ENCODE measurements at places on chromosomes 4 and X. TPM values are rescaled to one million over a fixed set of nuclear protein-coding genes. Genes with fewer than 3 reads are reported as not detected.
A peak's percentile ranks its signal among the peaks of the same experiment; 100 is the strongest.

- DNase-seq = no peak
These were observed 1184.4 kb upstream of the PABPC4L start for GRCh38 chr4:135385830-135386581.

GRCh38 chrX:28321286-28321685, 266.0 kb upstream of the IL1RAPL1 start:
- no peak for DNase-seq

GRCh38 chr4:150123087-150123486, 44.8 kb downstream of the DCLK2 start:
- DNase-seq = no peak

GRCh38 chr4:75831856-75832405, 70.3 kb downstream of the PPEF2 start:
- DNase-seq = no peak

- DNase-seq = no peak
These were observed 269.3 kb downstream of the GPM6A start for GRCh38 chr4:175542786-175543185.

GRCh38 chr4:162101337-162101736, 62.5 kb downstream of the FSTL5 start:
- DNase-seq = no peak

- DNase-seq = no peak
These were observed 1.1 kb downstream of the XIAP start for GRCh38 chrX:123860983-123861382.

GRCh38 chr4:5098176-5098575, 46.9 kb downstream of the STK32B start:
- no peak for DNase-seq

GRCh38 chr4:53676402-53676871, 85.2 kb upstream of the LNX1 start:
- no peak for DNase-seq

- no peak for DNase-seq
These were observed 42.0 kb downstream of the ELOVL6 start for GRCh38 chr4:110156442-110156841.

DNA sequence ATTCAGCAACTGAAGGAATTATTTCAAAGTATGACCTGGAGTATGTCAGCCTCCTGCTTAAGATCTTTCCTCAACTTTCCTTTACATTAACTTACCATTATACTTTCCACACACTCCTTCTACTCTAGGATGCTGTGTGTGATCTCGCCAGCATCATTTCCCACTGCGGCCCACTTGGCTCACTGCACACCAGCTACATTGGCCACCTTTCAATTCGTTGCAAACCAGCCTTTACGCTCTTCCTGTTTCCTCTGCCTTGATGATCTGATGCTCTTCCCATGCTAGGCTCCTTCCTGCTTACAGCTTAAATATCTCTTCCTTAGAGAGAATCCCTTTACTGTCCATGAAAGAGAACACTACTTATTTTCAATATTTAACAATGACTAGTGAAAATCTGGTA, 95.1 kb downstream of the GPM6A start:
- no peak for DNase-seq

- DNase-seq = no peak
These were observed 19.3 kb downstream of the GPR143 start for GRCh38 chrX:9746148-9746888.

DNA sequence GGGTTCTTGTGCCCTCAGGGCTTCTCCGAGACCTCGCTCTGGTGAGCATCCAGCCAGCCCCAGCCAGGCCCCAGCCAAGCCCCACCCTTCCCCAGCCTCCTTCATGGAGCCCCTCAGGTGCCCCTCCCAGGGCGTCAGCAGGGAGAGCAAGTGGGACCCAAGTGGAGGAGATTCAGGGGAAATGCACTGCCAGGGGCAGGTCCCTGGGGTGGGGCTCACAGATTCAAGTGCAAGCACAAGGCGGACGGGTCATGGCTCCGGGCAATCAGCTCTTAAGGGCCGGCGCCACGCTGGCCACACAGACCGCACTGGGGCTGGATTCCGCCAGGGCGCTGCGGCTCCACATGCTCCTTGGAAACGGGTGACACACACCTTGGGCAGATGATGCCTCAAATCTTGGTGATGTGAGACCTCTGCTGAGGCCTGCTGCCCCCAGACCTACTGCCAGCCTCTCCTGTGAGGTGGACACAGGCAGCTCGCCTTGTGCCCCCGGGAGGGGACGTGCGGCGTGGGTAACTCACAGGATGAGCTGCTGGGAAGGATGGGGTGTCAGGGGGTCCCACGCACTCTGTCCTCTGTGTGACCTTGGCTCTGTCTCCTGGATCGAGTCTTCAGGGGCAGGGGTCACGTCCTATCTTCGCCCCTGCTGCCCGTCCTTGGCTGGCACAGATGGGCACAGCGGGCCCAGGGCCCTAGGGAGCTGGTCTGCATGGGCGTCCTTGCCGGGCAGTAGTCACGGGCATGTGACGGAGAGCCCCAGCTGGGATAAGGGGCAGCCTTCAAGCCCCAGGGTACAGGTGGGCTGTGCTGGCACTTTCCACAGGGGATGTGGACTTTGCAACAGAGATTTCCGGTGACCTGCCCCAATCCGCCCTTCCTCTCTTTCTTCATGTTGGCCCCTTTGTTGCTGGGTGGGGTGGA, 17.1 kb downstream of the NAT8L start:
- peak; percentile 76 for DNase-seq

- DNase-seq = no peak
These were observed 19.4 kb upstream of the SMIM31 start for GRCh38 chr4:164734484-164734883.

DNA sequence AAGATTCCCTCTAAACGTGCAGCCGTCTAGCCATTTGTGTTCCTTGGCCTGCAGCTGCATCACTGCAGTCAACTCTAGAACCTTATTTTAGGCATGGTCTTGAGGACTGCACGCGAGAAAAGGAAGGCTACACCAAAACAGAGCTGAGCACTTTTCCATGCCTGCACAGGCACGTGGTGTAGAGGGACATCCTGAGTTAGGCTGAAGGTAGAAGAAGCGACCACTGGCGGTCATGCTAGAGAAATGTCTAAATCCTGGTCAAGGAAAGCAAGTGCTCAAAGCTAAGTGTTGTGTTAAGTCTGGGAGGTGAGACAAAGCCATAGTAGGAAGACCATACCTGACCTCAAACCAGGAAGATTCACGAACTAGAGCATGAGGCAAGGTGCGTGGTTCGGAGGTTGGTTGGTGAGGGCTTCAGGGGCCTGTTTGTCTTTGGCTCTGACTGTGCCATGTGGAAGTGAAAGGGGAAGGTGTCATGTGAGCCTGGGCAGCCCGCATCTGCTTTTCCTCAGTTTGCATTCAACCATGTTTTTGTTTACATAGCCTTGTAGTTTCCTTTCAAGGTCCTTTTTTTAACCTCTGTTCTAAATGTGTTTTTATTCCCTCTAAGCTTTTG, 203.8 kb downstream of the AASDH start:
- DNase-seq = no peak

DNA sequence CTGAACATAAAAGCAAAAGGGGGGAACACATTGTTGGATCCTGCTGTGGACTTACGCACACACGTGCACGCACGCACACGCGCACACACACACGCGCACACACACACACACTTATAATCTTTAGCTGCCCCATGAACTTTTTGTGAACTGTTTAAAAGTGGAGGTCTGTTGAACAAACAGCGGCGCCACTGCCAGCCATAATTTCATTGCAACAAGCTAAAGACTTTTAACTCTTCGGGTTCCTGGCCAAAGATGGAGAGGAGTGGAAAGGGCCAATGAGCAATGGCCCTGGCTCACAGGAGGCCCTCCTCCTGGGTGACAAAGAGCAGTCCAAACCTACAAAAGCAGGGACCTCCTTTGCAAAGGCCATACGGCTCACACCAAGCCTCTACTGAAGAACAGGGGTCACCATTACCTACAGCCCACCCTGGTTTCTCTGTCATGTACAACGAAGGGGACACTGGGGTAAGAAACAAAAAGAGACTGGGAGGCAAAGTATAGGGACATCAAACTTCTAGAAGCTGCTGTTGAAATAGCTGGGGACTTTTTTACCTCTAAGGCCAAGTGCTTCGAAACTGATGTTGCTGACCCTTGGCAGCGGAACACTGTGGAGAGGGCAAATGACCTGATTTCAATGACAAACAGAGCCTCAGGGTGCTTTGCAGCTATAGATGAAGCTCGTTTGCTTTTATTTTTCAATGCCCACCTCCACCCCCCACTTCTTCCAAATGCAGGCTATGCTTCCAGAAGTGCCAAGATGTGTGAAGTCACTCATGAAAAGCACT, 16.7 kb downstream of the BCOR start:
- no peak for DNase-seq

- no peak for DNase-seq
These were observed 130.6 kb downstream of the SLC7A11 start for GRCh38 chr4:138111462-138112000.

DNA sequence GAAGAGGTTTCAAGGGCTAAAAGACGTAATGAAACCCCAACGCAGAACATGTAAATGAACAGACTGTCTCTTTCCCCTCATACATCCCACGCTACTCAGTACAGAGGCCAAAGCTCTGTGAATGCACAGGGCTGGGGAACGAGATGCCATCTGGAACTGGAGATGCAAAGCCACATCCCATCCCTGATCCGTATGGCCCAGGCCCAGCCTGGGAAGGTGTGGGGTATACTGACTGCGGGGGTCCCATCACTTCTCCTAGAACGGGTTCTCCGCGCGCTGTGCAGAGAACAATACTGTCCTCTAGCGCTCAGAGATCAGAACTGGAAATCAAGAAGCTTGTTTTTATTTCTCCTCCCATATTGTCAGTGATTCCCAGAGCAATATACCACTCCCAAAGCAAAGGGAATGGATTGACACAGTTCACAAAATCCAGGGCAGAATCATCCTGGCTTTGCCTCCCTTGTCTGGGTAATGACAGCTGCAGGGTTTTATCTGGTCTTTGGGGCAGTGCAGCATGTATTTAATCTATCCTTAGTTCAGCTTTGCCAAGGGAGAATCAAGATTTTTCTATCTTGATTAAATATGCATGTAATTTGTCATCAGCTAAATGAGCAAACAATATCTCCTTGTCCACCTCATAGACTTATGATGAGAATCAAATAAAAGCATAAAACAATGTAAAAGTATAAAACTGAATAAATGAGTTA, 47.3 kb upstream of the TLR3 start:
- no peak for DNase-seq

DNA sequence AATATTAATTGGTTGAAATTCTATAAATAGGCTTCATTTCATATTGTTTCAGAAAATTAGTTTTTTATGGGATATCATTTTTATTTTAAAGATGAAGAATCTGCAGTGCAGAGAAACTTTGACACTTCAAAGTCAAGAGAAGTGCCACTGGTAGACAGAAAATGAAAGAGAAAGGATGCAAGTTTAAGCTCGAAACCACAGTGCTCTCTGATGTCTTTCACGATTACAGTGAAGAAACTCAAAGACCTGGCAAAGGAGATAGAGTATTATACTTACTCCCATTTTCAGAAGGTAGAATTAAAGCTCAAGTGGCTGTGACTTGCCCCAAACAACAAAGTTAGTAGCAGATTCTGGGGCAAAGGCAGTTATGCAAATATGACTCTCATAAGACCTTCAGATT, 745.4 kb downstream of the TECRL start:
- no peak for DNase-seq

DNA sequence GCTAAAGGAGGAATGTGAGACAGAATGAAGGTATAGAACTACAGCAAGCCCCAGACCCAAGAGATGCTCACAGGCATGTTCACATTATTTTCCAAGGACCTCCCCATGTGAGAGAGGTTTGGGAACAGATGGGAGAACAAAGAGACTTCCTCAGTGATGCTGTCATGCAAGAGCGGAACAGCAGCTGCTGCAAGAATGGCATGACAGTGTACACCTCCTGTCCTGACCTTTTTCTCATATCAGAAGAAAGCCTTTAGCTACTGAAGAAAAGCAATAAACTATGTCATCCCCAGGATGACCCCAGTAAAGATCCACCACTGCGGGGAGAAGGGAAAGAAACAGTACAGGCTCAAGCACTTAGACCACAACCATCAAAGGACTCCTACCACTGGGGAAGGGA, 7.2 kb downstream of the PRDM5 start:
- no peak for DNase-seq

DNA sequence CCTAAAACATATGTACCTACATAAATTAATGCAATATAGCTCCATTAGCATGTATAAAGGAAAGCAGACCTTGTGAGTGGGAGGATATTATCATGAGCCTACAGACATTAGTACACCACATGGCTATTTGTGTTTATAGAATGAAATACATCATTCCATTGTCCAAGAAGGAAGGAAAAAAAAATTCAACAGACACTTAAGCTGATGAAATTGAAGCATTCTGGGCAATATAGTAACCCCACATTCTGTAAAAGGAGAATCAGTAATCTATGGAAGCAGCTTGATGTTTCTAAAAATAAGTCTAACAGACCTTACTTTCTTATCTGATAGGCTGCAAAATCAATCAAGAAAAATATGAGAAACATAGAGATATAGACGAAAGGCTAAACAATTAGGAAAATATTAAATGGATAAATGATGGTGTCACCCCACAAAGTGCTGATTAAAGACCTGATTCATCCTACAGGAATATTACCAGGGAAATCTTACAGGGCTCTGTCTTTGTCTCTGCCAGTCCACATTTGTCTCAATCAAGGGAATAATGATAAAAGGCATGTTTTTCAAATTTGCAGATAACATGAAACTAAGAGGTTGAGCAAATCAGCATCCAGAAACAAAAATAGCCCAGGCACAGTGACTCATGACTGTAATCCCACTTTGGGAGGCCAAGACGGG, 76.8 kb downstream of the COMMD8 start:
- DNase-seq = no peak

DNA sequence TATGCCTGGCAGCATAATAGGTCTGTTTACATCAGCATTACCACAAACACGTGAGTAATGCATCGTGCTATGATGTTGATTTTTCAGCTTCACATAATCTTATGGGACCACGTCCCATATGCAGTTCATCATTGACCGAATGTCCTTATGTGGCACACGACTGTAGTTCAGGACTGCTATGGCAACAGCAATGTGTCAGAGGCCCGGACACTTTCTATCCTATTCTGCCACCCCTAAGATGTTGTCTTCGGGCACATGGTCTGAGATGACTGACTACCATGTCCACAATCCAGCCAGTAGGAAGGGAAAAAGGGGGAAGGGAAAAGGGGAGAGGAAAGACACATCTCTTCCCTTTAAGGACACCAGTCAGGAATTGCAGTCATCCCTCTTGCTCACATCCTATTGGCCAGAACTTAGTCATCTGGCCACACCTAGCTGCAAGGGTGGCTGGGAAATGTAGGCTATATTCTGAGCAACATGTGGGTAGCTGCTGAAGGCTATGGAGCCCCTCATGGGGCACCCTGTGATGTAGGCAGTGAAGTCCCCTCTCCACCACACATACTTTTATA, 196.0 kb upstream of the RBPJ start:
- no peak for DNase-seq

Gene FGFBP1
- not detected for total RNA-seq

Gene REELD1
- total RNA-seq = 0.22 TPM

Gene COX7B
- total RNA-seq = 1,124 TPM

Gene CACNA1F
- total RNA-seq = 0.08 TPM

Gene MAGEA11
- total RNA-seq = not detected

Gene TMPRSS11F
- total RNA-seq = not detected

Gene RHOXF2
- total RNA-seq = not detected

Gene CWH43
- total RNA-seq = not detected

Gene CENPVL2
- not detected for total RNA-seq

Gene AKAP4
- total RNA-seq = not detected

Gene ARMCX6
- 45.4 TPM for total RNA-seq

Gene TIMM17B
- total RNA-seq = 49.8 TPM

Gene FGG
- total RNA-seq = not detected

Gene WDR17
- 0.83 TPM for total RNA-seq

Gene COL25A1
- total RNA-seq = 1.00 TPM

Gene GAGE2A
- not detected for total RNA-seq

Gene ADAMTS3
- 0.75 TPM for total RNA-seq

Gene GIMD1
- total RNA-seq = not detected

Gene SERPINA7
- not detected for total RNA-seq

Data from cardiac septum (tissue), 1 donor.